ENCODE measurements at places on chromosomes 4 and X. TPM values are rescaled to one million over a fixed set of nuclear protein-coding genes. Genes with fewer than 3 reads are reported as not detected.

Gene SYP
- total RNA-seq = not detected

Gene FAM184B
- not detected for total RNA-seq

- DNase-seq = peak; percentile 35
Measured at GRCh38 chr4:99117876-99118693, 26.0 kb downstream of the ADH4 start.

DNA sequence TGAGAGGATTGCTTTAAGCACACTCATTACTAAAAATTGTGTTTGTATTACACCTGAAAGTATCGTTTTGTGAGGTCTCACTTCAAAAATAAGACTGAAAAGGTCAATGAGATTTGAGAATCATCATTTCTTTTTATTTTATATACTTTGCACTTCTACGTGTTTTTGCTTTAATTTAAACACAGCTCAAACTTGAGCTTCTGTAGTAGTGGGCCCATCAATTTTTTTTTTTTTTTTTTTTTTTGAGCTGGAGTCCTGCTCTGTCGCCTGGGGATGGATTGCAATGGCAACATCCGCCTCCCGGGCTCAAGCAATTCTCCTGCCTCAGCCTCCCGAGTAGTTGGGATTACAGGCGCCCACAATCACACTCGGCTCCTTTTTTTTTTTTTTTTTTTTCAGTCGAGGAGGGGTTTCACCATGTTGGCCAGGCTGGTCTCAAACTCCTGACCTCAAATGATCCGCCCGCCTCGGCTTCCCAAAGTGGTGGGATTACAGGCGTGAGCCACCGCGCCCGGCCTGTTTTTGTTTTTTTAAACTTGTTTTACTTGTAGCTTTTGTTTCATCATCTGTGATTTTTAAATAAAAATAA is 1.5 kb downstream of the GSTCD start:
- DNase-seq = peak; percentile 30

Gene DOCK11
- 5.5 TPM for total RNA-seq

- no peak for DNase-seq
Measured at GRCh38 chrX:13048280-13048679, 3.9 kb upstream of the FAM9C start.
